Lower lobe of right lung (tissue), 2 donors: ENCODE measurements at places on chromosomes 12 and 14. TPM values are rescaled to one million over a fixed set of nuclear protein-coding genes. Genes with fewer than 3 reads are reported as not detected.

DNA sequence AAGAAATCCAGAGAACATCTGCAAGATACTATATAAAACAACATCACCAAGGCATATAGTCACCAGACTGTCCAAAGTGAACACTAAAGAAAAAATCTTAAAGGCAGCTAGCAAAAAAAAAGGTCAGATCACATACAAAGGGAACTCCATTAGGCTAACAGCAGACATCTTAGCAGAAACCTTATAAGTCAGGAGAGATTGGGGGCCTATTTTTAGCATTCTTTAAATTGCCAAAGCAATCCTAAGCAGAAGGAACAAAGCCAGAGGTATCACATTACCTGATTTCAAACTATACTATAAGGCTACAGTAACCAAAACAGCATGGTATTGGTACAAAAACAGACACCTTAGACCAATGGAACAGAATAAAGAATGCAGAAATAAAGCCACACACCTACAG lies 92.5 kb downstream of the IPO8 start:
- no peak overlapping the region for H3K27ac ChIP-seq
- H3K4me3 ChIP-seq, result no peak overlapping the region
- H3K4me1 ChIP-seq, result no peaks in the 10 kb centered on the region
- H3K27me3 ChIP-seq, result no peaks in the 10 kb centered on the region
- DNase-seq, result no peak

- DNase-seq, result no peak
- no peaks in the 10 kb centered on the region for H3K36me3 ChIP-seq
- H3K27me3 ChIP-seq, result no peaks in the 10 kb centered on the region
- H3K4me3 ChIP-seq, result no peak overlapping the region
- H3K27ac ChIP-seq, result peak overlapping the region; percentile 15
- H3K4me1 ChIP-seq, result peaks cover 16% of the 10 kb centered on the region
Measured at GRCh38 chr12:14995583-14996425, 23.0 kb downstream of the PDE6H start.

DNA sequence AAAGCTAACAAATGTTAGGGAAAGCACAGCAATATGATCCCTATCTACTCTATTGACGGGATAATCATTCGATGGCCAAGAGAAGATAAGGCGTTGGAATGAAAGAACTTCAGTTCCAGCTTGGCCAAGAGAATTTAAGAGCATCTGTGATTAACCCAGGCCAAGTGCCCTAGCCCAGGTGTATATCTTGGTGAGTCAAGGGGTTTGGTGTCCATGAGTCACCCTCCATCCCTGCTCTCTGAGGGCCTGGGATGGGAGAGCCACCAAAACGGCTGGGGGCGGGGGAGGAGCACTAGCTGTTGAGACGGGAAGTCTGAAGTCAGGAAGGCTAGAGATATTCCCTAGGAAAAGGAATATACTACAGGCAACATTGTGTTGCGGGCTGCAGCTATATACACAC lies 13.0 kb downstream of the TBPL2 start:
- H3K4me1 ChIP-seq, result no peaks in the 10 kb centered on the region
- no peaks in the 10 kb centered on the region for H3K36me3 ChIP-seq
- H3K27me3 ChIP-seq, result no peaks in the 10 kb centered on the region
- no peak for DNase-seq

DNA sequence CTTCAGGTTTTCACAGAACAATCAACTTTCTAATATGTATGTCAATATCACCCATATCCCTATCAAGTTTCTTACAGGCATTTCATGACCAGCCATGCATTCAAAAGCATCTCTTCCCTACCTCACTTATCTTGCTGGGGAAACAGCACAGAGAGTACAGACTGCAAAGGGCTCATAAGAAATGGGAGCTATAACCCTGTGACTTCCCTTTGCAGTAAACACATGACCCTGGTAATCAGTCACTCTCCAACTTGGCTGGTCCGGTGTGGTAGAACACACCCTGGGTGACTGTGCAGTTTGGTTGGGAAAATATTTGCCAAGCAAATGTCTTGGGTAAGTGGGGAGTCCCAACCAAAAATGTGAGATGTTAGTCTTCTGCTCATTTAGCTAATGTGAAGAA lies 49.4 kb upstream of the TMCC3 start:
- peaks cover 14% of the 10 kb centered on the region for H3K4me1 ChIP-seq
- no peak for DNase-seq
- no peaks in the 10 kb centered on the region for H3K36me3 ChIP-seq
- H3K27ac ChIP-seq, result no peak overlapping the region
- H3K4me3 ChIP-seq, result no peak overlapping the region
- no peaks in the 10 kb centered on the region for H3K27me3 ChIP-seq

DNA sequence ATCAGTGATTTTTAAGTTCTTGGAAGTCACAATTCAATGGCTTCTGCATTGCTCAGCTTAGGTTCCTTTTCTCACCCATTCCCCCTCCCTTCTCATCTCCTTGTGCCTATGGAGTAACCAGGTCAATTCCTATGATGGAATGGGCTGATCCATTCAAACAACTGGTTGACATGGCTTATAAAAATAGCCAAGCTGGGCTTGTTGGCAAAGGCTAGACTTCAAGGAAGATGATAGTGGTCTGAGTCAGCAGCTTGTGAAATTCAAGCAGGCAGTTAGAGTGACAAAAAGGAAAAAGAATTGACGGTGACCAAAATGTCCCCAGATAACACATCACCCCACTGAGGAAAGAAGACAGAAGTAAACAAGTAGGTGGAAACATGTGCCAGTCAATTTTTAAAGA lies 119.9 kb upstream of the PCED1B start:
- DNase-seq, result no peak
- no peak overlapping the region for H3K4me3 ChIP-seq
- no peaks in the 10 kb centered on the region for H3K4me1 ChIP-seq
- no peaks in the 10 kb centered on the region for H3K36me3 ChIP-seq
- no peaks in the 10 kb centered on the region for H3K27me3 ChIP-seq
- H3K27ac ChIP-seq, result no peak overlapping the region

GRCh38 chr12:14775636-14775980 lies 27.7 kb downstream of the WBP11 start:
- peak overlapping the region; percentile 75 for H3K4me3 ChIP-seq
- H3K36me3 ChIP-seq, result no peaks in the 10 kb centered on the region
- no peaks in the 10 kb centered on the region for H3K27me3 ChIP-seq
- peak overlapping the region; percentile 97 for H3K27ac ChIP-seq

- DNase-seq, result no peak
- no peaks in the 10 kb centered on the region for H3K4me1 ChIP-seq
- H3K27me3 ChIP-seq, result no peaks in the 10 kb centered on the region
- no peak overlapping the region for H3K4me3 ChIP-seq
- no peaks in the 10 kb centered on the region for H3K36me3 ChIP-seq
Measured at GRCh38 chr12:76711241-76711640, 52.7 kb upstream of the ZDHHC17 start.

The RAPGEF3 gene
- 44.5 TPM for total RNA-seq

The GPR162 gene
- total RNA-seq, result 21.5 TPM

The MIP gene
- not detected for total RNA-seq

The PTGDR gene
- total RNA-seq, result 2.2 TPM
